ENCODE measurements at places on chromosomes 4 and X. TPM values are rescaled to one million over a fixed set of nuclear protein-coding genes. Genes with fewer than 3 reads are reported as not detected.

GRCh38 chr4:106996490-106996889 lies 39.6 kb downstream of the DKK2 start:
- no peak for DNase-seq

DNA sequence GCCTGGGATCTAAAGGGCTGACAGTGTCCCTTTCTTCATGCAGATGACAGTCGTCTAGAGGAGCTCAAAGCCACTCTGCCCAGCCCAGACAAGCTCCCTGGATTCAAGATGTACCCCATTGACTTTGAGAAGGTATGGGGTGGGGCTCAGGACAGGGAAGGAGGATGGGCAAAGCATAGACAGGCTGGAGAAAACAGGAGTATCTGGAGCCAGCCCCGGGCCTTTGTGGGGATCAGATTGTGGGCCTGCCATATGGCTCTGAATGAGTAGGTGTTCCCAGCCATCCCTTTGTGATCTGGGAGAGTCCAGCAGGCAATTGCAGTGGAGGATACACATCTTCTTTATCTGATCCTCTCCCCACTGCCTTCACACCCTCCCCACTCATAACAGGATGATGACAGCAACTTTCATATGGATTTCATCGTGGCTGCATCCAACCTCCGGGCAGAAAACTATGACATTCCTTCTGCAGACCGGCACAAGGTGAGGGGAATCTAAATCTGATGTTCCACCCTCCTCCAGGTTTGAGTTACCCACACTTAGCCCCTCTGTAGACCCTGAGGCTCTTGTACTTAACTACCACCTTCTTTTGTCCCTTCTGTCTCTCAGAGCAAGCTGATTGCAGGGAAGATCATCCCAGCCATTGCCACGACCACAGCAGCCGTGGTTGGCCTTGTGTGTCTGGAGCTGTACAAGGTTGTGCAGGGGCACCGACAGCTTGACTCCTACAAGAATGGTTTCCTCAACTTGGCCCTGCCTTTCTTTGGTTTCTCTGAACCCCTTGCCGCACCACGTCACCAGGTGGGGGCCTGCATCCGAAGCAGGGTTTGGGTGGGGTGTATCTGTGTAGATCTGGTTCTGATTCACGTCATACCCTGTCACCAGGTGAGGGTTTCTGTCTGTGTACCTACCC lies 5.8 kb upstream of the CDK16 start:
- peak; percentile 3 for DNase-seq

Gene AFM
- not detected for total RNA-seq

GRCh38 chrX:133440081-133440796 lies 24.9 kb upstream of the GPC4 start:
- DNase-seq: no peak

DNA sequence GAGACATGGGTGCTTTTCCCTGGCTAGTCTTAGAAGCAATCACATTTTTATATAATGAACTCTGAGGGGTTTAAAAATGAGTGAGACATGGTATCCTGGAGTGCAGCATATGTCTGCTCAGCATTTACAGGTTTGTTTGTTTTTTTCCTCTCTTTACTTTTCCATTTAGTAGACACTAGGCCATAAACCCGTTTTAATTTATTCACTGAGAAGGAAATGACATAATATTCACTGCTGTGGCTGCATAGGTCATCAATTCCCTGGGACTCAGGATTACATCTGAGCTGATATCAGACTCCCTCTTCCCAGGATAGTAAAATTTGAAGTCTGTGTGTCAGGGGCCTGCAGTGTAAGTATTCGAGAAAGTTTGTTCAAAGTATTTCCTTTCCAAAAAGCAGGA lies 178.9 kb upstream of the SPRY1 start:
- no peak for DNase-seq

DNA sequence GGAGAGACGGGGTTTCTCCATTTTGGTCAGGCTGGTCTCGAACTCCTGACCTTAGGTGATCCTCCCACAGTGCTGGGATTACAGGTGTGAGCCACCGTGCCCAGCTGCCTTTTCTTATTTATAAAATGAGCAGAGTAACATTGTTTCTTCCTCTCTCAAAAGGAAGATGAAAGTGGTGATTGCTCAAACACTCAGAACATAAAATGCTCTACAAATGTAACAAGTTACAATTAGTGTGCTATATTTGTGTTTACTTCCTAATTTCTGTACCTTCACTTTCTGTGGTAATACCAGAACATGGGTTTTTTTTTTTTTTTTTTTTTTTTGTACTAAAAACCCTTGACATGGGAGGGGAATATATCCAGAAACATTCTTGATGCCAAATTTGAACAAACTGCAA lies 197.9 kb downstream of the MGST2 start:
- DNase-seq: no peak

Gene CHST7
- total RNA-seq: 10.3 TPM

GRCh38 chr4:78155616-78156105 lies 98.5 kb downstream of the FRAS1 start:
- DNase-seq: no peak

DNA sequence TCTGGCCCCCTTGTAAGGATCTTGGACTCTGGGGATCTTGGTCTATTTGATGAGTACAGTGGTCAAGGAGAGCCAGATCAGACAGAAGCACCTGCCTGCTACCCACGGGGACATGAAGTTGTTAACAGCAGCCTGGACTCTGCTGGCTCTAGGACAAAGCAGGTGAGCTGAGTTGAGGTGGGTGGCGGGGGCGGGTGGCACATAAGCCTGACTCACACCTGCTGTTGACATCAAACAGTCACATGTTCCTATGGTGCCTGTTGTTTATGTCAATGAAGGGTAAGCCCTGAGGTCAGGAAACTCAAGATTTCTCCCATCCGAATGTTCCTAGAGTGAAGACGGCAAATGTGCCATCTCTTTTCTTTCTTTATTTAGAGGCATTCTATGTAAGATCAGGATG lies 50.1 kb upstream of the CLNK start:
- DNase-seq: no peak

- DNase-seq: no peak
Measured at GRCh38 chr4:77354550-77354949, 197.5 kb downstream of the CCNG2 start.

GRCh38 chr4:154560419-154560801 lies 2.4 kb upstream of the FGB start:
- no peak for DNase-seq

Gene ADAMTS3
- not detected for total RNA-seq

GRCh38 chrX:154890990-154891639 lies 5.0 kb downstream of the F8A1 start:
- DNase-seq: no peak

- DNase-seq: no peak
Measured at GRCh38 chr4:116122124-116122523, 963.3 kb downstream of the TRAM1L1 start.

- DNase-seq: no peak
Measured at GRCh38 chr4:8880851-8881250, 9.2 kb upstream of the HMX1 start.

- DNase-seq: no peak
Measured at GRCh38 chrX:152165033-152165743, 26.8 kb upstream of the MAGEA10 start.

DNA sequence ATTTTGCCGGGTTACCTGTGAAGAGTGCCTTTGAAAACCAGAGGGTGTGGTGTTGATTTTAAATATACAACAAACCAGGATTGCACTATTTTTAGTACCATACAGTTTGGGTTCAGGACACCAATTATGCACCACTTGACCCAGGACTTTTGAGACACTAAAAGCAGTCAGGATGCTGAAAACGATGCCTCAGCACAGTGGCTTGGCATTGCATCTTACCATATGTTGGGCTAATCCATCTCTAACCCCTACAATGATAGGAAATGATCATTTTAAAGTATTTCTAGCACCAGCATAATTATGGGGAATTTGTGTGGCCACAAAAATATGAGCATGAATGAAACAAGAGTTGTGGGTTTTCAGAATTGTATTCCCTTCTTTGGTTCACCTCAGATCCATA lies 4.1 kb downstream of the IBSP start:
- DNase-seq: no peak

GRCh38 chrX:21934414-21934813 lies 6.1 kb upstream of the SMS start:
- no peak for DNase-seq

DNA sequence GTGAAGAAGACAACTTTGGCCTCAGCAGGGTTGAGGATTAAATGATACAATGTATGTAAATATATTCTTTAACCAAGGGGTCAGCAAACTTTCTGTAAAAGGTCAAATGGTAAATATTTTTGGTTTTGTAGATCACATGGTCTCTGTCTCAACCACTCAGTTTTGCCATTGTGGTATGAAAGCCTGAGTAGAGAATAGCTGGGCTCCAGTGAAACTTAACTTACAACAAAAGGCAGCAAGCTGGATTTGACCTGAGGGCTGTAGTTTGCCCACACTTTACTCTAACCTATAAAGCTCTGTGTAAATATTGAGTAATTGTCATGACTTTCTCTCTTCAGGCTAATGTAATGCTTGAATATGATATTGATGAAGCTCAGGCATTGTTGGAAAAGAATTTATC lies 19.6 kb downstream of the VBP1 start:
- no peak for DNase-seq

DNA sequence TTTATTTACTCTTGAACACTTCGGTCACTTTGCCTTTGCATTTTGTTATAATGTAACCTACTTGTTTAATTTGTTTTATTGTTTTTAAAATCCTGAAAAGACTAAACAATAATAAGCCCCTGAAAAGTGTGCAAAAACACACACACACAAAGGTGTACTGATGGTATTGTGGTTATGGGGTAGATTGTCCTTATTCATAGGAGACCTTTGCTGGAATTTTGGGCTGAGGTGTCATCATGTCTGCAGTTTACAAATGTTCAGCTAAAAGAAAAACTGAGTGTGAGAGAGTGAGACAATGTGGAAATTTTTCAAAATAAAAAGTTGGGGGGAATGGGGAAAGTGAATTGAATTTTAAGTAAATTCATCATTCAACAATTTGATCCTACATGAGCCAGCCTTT lies 174.9 kb downstream of the QDPR start:
- DNase-seq: no peak

Gene ARFIP1
- total RNA-seq: 54.8 TPM

Gene CCNA2
- 3.3 TPM for total RNA-seq

DNA sequence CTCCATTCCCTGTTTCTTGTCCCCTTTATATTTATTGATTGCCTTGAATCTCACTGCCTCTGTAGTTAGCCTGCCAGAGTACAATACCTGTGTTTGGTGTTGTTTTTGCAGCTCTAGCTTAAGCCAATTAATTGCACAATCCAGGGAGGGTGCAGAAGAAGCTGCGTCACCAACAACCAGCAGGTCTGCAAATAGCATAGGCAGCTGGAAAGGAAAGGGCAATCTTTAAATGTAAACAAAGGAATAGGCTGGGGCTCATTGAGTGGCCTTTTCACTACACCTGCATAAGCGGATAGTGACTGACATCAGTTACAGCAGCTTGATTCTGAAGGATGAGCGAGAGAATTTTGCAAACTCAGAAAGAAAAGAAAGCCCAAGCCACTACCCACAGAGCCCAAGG lies 106.8 kb upstream of the RAI2 start:
- DNase-seq: no peak

Gene CXorf58
- total RNA-seq: 0.27 TPM

- no peak for DNase-seq
Measured at GRCh38 chr4:181659202-181659601, 584.0 kb upstream of the TENM3 start.

- DNase-seq: no peak
Measured at GRCh38 chr4:128130621-128131020, 69.5 kb downstream of the LARP1B start.

Gene LDB2
- total RNA-seq: 8.6 TPM

Gene DAPP1
- 6.4 TPM for total RNA-seq

GRCh38 chrX:25202827-25203226 lies 187.1 kb upstream of the ARX start:
- DNase-seq: no peak

Gene TMEM35A
- total RNA-seq: 2.0 TPM

DNA sequence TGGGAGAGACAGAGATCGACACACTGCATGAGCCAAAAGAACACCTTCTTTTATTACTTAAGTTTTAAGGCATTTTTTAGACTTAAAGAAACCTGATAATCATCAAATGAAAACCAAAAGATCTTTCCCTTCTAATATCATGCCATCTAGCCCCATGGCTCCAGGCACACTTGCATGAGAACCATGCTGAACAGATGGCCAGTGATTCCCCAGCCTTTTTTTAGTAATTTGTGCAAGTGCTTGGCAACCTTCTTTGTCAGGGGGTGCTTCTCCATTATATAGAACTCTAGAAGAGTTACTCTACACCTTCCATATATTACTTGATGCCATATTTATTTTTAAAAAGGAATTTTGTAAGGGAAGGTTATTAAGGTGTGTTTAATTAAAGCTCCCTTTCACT lies 182.2 kb upstream of the TEX13C start:
- no peak for DNase-seq

DNA sequence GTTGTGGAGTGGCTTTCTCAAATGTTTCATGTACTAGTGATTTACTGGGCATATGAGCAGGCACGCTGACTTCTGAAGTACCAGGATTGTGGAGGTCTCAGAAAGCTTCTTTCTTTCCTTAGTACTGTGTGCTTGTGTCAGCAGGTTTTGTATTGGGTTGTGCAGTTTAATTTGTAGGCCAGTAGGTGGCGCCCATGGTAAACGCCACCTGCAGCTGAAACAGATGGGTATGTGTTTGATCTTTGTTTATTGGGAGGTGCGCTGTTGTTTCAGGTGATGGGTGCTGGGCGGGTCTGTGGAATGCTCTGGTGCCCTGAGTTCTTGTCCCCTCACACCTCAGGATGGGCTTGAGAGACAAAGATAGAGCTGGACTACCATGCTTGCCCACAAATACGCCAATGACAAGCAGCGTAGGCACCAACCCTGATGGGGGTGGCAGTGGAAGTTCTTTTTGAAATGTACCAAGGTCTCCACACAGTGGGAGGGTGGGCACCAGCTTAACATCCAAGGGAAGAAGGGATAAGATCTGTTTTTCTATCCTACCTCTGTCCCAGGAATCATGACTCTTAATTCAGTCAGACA lies 141.5 kb downstream of the RPS6KA6 start:
- no peak for DNase-seq

GRCh38 chr4:15500701-15501100 lies 31.0 kb downstream of the CC2D2A start:
- DNase-seq: no peak

DNA sequence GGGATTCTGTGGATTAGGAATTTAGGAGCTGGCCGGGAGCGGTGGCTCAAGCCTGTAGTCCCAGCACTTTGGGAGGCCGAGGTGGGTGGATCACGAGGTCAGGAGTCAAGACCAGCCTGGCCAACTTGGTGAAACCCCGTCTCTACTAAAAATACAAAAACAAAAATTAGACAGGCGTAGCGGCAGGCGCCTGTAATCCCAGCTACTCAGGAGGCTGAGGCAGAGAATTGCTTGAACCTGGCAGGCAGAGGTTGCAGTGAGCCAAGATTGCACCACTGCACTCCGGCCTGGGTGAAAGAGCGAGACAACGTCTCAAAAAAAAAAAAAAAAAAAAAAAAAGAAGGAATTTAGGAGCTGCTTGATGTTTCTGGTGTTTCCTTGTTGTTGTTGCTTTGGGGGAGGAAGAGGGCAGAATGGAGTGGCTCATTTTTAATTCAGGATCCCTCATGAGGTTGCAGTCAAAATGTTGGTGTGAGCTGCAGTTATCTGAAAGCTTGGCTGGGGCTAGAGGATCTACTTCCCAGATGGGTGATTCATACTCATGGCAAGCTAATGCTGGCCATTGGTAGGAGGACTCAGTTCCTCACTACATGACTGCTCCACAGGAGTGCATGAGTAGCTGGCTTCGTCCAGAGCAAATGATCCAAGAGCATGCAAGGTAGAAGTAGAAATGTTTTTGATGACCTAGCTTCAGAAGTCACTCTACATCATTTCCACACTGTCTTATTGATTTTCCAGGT lies 26.5 kb upstream of the JADE1 start:
- DNase-seq: no peak

Gene CSAG3
- total RNA-seq: not detected

Data from transverse colon (tissue), 4 donors.